Psoas muscle (tissue), 8 donors: ENCODE measurements at places on chromosomes 2 and 18.

DNA sequence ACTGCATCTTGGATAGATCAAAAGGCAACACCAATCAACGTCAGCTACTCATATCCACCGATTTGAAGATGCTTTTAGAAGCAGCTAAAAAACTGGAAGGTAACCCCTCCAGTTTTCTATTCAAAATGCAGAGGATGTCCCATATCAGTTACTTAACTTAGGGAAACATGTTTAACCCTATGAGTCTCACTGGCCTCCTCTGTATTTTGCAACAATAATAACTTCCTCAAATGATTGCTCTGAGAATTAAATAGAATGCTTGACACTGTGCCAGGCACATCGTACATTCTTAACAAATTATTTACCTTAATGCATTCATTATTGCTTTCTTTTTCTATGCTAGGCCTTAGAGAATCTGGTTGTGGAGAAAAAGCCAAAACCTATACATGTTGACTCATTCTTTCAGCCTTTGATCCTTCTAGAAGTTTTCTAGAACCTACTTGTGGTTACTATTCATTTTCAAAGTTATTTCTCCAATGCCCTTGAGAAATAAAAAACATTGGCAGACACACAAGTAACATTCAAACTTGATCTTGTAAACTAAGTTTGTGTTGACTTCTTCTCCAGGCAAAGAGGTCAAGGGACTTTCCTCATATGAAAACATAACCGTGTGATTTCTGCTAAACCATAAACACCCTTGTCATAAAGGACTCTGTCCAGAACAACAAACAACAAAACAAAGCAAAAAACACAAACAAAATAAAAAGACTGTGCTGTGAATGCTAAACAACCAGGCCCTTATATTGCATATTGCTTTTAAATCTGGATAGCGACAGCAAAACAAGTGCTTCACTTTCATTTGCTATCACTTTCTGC, 4.6 kb downstream of the DOCK10 start:
- H3K27me3 ChIP-seq, result no peaks in the 10 kb centered on the region
- no peak overlapping the region for H3K4me3 ChIP-seq
- H3K27ac ChIP-seq, result no peak overlapping the region
- no peaks in the 10 kb centered on the region for H3K36me3 ChIP-seq
- DNase-seq, result no peak
- H3K4me1 ChIP-seq, result peaks cover 5% of the 10 kb centered on the region

GRCh38 chr2:98473995-98474780, 29.5 kb downstream of the INPP4A start:
- peaks cover 7% of the 10 kb centered on the region for H3K4me1 ChIP-seq
- no peak overlapping the region for H3K27ac ChIP-seq
- H3K27me3 ChIP-seq, result no peaks in the 10 kb centered on the region
- H3K36me3 ChIP-seq, result no peaks in the 10 kb centered on the region

- no peak overlapping the region for H3K27ac ChIP-seq
- no peaks in the 10 kb centered on the region for H3K4me1 ChIP-seq
- no peaks in the 10 kb centered on the region for H3K27me3 ChIP-seq
- no peaks in the 10 kb centered on the region for H3K36me3 ChIP-seq
- no peak for DNase-seq
Observed at GRCh38 chr18:25898965-25899364, 191.4 kb downstream of the SS18 start.

DNA sequence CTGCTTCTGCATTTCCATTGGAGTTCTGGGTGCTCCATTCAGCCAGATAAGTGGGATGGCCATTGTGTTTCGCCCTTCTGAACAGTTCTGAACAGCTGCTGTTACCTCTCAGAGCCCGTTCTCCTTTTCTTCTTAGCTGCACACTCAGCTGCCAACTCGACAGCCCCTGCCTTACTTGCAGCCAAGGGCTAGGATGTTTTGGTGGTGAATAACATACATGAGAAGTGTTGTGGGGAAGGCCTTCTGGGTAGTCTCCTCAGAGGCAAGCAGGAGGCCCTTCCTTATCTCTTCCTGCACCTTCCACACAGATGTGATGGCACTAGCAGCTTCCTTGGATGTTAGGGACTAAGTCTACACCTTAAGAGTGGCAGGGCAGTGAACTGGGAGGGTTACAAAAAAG, 138.4 kb upstream of the NOSTRIN start:
- no peak overlapping the region for H3K27ac ChIP-seq
- H3K4me1 ChIP-seq, result peaks cover 9% of the 10 kb centered on the region
- H3K27me3 ChIP-seq, result no peaks in the 10 kb centered on the region
- no peak overlapping the region for H3K4me3 ChIP-seq
- H3K36me3 ChIP-seq, result no peaks in the 10 kb centered on the region

DNA sequence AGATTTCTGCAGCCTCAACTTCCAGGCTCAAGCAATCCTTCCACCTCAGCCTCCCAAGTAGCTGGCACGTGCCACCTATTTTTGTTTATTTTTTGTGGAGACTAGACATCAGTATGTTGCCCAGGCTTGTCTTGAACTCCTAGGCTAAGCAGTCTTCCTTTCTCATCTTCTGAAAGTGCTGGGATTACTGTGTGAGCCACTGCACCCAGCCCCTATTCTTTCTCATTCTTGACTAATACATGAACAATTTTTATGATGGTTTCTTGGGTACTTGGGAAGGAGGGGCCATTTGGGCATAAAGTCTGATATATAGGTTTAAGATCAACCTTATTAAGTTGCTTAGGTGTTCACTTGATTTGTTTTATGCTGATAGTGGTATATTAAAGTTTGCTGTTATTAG, 26.2 kb downstream of the EPC2 start:
- no peaks in the 10 kb centered on the region for H3K27me3 ChIP-seq
- no peaks in the 10 kb centered on the region for H3K36me3 ChIP-seq
- H3K4me3 ChIP-seq, result no peak overlapping the region
- H3K4me1 ChIP-seq, result peaks cover 36% of the 10 kb centered on the region

- H3K4me1 ChIP-seq, result peaks cover 49% of the 10 kb centered on the region
- no peak for DNase-seq
- peak overlapping the region; percentile 27 for H3K27ac ChIP-seq
- H3K4me3 ChIP-seq, result no peak overlapping the region
- no peaks in the 10 kb centered on the region for H3K27me3 ChIP-seq
Observed at GRCh38 chr2:36473230-36473629, 117.7 kb downstream of the CRIM1 start.

GRCh38 chr2:123495241-123495640, 529.8 kb upstream of the CNTNAP5 start:
- H3K4me3 ChIP-seq, result no peak overlapping the region
- no peak for DNase-seq
- H3K36me3 ChIP-seq, result no peaks in the 10 kb centered on the region
- H3K27me3 ChIP-seq, result no peaks in the 10 kb centered on the region
- H3K4me1 ChIP-seq, result no peaks in the 10 kb centered on the region

GRCh38 chr2:218387369-218388194, 5.5 kb downstream of the SLC11A1 start:
- no peaks in the 10 kb centered on the region for H3K36me3 ChIP-seq
- H3K27ac ChIP-seq, result no peak overlapping the region
- no peaks in the 10 kb centered on the region for H3K4me1 ChIP-seq
- H3K4me3 ChIP-seq, result peak overlapping the region; percentile 65
- H3K27me3 ChIP-seq, result no peaks in the 10 kb centered on the region
